ENCODE measurements at places on chromosomes 6 and 20.

- DNase-seq, result no peak
Measured at GRCh38 chr6:44935693-44936300, 392.3 kb upstream of the RUNX2 start.

DNA sequence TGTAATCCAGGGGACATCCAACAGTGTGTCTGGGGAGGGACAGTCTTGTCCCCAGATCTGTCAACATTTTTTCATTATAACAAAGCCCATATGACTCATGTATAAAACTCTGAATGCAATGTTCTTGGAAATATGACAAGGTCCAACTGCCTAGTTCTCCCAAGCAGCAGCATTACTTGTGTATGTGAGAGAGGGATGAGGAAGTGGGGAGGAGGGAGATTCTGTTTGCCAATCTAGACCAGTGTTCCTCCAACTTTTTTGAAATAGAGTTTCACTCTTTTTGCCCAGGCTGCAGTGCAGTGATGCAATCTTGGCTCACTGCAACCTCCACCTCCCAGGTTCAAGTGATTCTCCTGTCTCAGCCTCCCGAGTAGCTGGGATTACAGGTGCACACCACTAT lies 394.8 kb downstream of the DHX35 start:
- DNase-seq, result no peak

DNA sequence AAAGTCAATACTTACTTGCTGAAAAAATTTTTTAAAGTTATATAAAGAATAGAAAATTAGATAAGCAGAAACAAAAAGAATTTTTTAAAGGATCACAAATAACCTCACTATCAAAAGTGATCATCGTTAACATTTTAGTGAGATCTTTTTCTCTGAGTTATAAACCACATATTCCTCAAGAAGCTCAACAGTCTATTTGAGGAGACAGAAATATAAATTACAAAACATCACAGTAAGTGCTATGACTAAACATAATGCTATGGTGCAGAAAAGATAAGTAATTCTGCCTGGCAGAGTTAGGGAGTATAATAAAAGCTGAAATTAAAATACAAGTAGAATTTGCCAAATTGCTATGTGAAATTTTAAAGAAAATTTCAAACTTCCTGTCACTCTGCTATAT lies 226.7 kb downstream of the LMBRD1 start:
- no peak for DNase-seq

DNA sequence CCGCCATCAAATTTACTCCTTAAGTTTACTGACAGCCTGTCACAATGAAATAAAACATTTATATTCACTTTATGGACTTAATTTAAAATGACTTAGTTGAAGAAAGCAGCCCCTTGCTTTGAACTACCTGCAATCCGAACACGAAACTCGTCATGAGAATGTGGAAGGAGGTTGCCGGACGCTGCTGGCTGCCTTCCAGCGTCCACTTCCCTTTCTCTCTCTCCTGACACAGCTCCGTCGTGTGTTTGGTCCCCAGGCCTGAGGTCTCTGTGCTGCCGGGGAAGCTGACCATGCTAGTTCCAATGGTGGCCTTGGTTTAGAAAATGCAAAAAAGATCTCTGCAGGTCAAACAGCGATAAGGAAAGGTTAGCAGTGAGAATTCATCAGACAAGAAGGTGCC lies 519.7 kb downstream of the CDH26 start:
- DNase-seq, result no peak

- DNase-seq, result no peak
Measured at GRCh38 chr6:13260831-13261230, 67.5 kb downstream of the TBC1D7 start.

GRCh38 chr6:64539917-64540316 lies 904.3 kb downstream of the PHF3 start:
- DNase-seq, result no peak

DNA sequence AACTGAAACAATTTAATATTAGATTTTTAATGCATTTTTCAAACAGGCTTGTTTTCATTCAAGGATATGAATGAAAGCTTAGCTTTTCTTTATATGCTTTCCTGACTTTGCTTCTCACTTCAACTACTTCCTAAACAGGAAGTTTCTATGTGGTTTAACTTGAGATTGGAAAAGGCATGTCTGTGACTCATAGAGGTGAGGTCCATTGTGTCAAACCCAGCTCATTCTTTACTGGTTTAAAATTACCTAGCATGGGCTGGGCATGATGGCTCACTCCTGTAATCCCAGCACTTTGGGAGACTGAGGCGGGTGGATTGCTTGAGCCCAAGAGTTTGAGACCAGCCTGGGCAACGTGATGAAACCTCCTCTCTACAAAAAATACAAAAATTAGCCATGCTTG lies 34.4 kb downstream of the EFHC1 start:
- DNase-seq, result no peak

- DNase-seq, result no peak
Measured at GRCh38 chr20:41309817-41310216, 7.7 kb downstream of the ZHX3 start.

GRCh38 chr6:42029881-42030280 lies 20.4 kb upstream of the TAF8 start:
- no peak for DNase-seq

DNA sequence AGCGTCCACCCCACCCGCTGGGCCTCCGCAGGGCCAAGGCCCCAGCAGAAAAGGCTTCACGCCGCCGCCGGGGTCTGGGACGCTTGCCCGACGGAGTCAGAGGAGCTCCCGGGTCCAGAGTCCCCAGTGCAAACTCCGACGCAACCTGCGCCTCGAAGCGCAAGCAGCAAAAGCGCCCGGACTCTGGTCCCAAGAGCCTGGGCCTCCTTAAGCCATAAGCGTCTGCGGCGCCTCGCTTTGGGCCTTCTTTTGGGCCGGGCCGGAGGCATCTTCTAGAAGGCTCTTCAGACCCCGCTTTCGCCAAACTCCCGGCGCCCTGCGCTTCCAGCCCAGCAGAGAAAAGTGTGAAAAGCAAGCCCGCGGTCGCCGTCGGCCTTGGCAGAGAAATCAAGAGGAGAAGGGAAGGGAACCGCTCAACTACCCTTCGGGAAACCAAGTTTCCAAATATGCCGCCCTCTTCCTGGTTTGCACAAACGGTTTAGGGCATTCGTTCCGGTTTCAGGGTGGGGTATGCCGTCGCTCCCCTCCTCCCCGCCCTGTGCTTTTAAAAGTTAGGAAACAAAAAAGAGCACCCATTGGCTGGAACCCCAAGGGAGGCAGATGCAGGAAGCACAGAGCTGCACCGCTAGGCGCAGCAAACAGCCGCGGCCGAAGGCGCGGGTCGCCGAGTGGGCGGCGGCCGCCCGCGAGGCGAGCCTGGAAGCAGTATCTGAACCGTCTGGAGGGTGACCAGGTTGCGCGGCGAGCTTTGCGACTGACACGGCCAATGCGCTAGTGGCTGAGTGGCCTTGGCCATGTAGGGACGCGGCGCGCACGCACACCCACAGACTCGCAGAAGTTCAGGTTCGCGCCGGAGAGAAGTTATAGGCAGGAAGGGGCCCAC lies 1.2 kb downstream of the TBX18 start:
- DNase-seq, result no peak

DNA sequence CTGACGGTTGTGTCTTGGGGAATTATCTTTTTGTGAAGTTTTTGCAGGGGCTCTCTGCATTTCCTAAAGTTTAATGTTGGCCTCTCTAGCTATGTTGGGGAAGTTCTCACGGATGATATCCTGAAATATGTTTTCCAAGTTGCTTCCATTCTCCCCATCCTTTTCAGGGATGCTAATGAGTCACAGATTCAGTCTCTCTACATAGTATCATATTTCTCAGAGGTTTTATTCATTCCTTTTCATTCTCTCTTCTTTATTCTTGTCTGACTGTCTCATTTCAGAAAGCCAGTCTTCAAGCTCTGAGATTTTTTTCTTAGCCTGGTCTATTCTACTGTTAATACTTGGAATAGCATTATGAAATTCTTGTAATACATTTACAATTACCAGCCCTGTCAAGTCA lies 61.3 kb downstream of the UNC5CL start:
- DNase-seq, result no peak

GRCh38 chr6:154543628-154544027 lies 33.1 kb upstream of the CNKSR3 start:
- DNase-seq, result no peak

- DNase-seq, result no peak
Measured at GRCh38 chr20:63636752-63637628, 10.1 kb upstream of the GMEB2 start.

DNA sequence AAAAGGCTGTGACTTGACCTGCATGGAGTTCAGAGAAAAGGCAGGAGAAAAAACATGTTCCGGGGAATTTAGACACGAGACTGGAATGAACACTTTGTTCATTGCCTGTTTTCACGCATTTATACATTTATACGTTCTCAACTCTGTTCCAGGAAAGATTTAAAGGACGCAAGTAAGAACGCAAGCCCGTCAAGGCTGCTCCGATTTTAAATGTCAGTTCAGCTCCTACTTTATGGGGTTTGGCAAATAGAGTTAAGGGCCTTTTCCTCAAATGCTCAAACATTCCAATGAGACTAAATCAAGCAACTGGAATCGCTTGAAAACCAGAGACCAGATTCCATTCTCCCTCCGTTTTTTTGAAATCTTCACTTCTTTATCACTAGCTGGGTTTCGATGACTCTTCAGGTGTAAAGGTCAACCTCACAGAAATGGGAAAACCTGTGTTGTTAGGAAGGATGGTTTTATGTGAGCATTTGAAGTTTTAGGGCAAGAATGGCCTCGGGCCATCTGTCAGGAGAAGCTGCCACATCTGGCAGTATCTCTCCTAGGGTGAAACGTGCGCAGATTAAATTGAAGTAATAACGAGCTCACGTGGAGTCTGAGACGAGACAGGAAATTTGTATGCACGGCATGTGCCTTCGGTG lies 24.9 kb downstream of the TTLL2 start:
- no peak for DNase-seq

Measured in cortex of kidney (tissue), 1 donor.